Calu3 (cell line): ENCODE measurements at places on chromosomes 6 and 20. TPM values are rescaled to one million over a fixed set of nuclear protein-coding genes. Genes with fewer than 3 reads are reported as not detected.

GRCh38 chr6:43286980-43287716 lies 10.9 kb upstream of the SLC22A7 start:
- DNase-seq: no peak
- H3K27ac ChIP-seq: no peak overlapping the region
- no peaks in the 10 kb centered on the region for H3K4me1 ChIP-seq

Gene GRM1
- 0.12 TPM in 1 of 2 replicates, not detected in the other for total RNA-seq

Gene LYRM2
- 36.8 and 37.6 TPM in 2 replicates for total RNA-seq

GRCh38 chr20:61918548-61918947 lies 147.1 kb downstream of the TAF4 start:
- no peaks in the 10 kb centered on the region for H3K4me1 ChIP-seq
- no peak overlapping the region for H3K27ac ChIP-seq
- no peak overlapping the region for H3K4me3 ChIP-seq

DNA sequence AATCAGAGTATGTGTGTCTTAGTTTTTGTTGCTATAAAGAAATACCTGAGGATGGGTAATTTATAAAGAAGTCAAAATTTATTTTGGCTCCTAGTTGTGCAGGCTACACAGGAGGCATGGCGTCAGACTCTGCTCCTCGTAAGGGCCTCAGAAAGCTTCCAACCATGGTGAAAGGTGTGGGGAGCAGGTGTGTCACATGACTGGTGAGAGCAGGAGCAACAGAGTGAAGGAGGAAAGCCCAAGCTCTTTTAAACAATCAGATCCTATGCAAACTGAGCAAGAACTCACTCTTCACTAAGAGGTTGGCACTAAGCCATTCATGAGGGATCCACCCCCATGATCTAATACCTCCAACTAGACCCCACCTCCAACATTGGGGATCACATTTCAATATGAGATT lies 1524.3 kb downstream of the HACE1 start:
- no peak overlapping the region for H3K4me3 ChIP-seq
- H3K27me3 ChIP-seq: no peaks in the 10 kb centered on the region
- DNase-seq: no peak
- no peaks in the 10 kb centered on the region for H3K4me1 ChIP-seq

GRCh38 chr6:84583784-84584183 lies 180.6 kb downstream of the TBX18 start:
- no peaks in the 10 kb centered on the region for H3K36me3 ChIP-seq
- DNase-seq: no peak
- no peak overlapping the region for H3K4me3 ChIP-seq
- no peak overlapping the region for H3K27ac ChIP-seq

GRCh38 chr6:49479308-49479970 lies 16.3 kb downstream of the CENPQ start:
- DNase-seq: no peak
- no peak overlapping the region for H3K27ac ChIP-seq
- peaks cover 3% of the 10 kb centered on the region for H3K36me3 ChIP-seq

GRCh38 chr6:145763742-145764141 lies 28.4 kb upstream of the EPM2A start:
- no peak for DNase-seq
- no peaks in the 10 kb centered on the region for H3K36me3 ChIP-seq
- no peaks in the 10 kb centered on the region for H3K4me1 ChIP-seq
- no peak overlapping the region for H3K4me3 ChIP-seq

DNA sequence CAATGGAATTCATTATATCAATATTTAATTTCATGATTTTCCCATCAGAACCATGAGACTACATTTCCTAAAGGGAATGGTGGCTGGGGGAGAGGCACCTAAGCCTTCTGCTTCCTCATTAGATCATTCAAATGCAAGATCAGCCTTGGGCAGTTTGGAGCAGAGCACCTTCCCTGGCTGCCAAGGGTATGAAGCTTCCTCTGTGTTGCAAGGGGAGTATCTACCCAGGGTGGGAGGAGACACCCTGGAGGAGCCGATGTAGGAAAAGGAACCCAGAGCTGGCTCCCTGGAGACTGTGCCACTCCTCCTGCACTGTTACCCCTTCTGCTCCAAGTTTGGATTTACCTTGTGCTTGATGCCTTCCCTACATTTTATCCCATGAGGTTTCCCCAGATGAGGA lies 299.7 kb upstream of the PRDM1 start:
- no peak for DNase-seq
- no peaks in the 10 kb centered on the region for H3K27me3 ChIP-seq
- no peak overlapping the region for H3K27ac ChIP-seq
- no peaks in the 10 kb centered on the region for H3K36me3 ChIP-seq

GRCh38 chr6:1575210-1576041 lies 34.3 kb upstream of the FOXC1 start:
- H3K4me3 ChIP-seq: no peak overlapping the region
- no peaks in the 10 kb centered on the region for H3K4me1 ChIP-seq
- H3K27ac ChIP-seq: no peak overlapping the region
- no peaks in the 10 kb centered on the region for H3K36me3 ChIP-seq
- H3K27me3 ChIP-seq: peaks cover 40% of the 10 kb centered on the region

DNA sequence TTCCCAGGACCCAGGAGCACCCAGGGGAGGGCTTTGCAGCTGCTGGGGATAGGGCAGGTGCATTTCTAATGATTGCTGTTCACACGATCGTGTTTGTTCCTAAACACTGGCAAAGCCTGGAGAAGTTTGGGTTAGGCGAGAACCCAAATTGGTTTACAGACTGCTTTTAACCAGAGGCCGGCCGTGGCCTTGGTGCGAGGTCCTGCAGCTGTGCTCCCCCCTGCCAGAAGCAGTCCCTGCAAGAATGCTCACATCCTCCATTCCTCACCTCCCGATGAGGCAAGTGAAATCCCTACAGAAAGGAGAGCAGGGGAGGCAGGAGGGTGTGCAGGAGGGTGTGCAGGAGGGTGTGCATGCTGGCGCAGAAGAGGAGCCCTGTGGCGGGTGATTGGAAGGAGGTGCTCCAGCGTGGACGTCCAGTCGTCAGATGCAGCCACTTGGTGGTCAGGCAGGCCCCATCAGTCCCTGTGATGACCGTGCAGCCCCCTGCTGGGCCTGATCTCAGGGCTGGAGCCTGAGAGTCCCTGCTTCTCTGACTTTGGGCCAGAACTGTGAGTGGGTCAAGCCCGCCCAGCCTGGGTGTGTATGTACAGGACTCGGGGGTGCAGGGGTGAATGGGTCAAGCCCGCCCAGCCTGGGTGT lies 55.7 kb upstream of the FRMD1 start:
- H3K4me3 ChIP-seq: no peak overlapping the region
- no peak overlapping the region for H3K27ac ChIP-seq
- H3K36me3 ChIP-seq: no peaks in the 10 kb centered on the region
- peaks cover 84% of the 10 kb centered on the region for H3K27me3 ChIP-seq
- no peaks in the 10 kb centered on the region for H3K4me1 ChIP-seq

Gene MAK
- 0.27 and 0.35 TPM in 2 replicates for total RNA-seq

- H3K4me1 ChIP-seq: peaks cover 10% of the 10 kb centered on the region
- H3K27ac ChIP-seq: no peak overlapping the region
- DNase-seq: no peak
These were observed 41.7 kb downstream of the BCKDHB start for GRCh38 chr6:80148220-80148619.

DNA sequence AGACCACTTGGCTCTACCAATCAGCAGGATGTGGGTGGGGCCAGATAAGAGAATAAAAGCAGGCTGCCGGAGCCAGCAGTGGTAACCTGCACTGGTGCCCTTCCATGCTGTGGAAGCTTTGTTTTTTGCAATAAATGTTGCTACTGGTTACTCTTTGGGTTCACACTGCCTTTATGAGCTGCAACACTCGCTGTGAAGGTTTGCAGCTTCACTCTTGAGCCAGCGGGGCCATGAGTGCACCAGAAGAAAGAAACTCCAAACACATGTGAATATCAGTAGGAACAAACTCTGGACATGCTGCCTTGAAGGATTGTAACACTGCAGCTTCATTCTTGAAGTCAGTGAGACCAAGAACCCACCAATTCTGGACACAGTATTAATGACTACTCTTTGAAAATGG lies 89.9 kb upstream of the MBOAT1 start:
- DNase-seq: no peak
- H3K27me3 ChIP-seq: no peaks in the 10 kb centered on the region
- no peaks in the 10 kb centered on the region for H3K36me3 ChIP-seq
- H3K27ac ChIP-seq: no peak overlapping the region

DNA sequence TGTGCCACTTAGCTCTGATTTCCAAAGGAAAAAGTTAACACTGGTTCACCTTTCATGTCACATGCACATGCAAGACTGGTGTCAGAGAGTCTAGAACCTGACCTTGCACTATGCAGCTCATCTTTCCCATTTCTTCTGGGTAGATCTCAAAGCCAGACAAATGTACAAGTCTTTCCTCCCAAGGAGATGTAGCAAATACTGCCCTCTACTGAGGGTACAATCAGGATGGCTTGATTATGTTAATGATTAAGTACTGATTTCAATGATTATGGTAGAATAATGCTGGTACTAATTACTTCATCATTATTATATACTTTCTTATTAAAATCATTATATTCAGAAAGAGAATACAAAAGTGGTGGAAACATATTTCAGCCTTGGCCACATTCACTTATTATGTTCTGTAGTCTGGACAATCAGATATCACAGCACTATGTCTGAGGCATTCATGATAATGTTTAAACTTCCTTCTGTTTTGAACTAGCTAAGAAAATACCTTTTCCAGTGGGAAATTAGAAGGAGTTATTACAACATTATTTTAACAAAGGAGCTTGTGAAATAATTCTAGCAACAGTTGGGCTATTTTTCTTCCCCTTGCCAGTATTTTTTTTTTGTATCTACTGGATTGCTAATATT lies 68.5 kb upstream of the FOXO3 start:
- H3K27ac ChIP-seq: no peak overlapping the region
- H3K4me3 ChIP-seq: no peak overlapping the region
- no peaks in the 10 kb centered on the region for H3K4me1 ChIP-seq
- DNase-seq: peak; percentile 17
- no peaks in the 10 kb centered on the region for H3K27me3 ChIP-seq
- no peaks in the 10 kb centered on the region for H3K36me3 ChIP-seq

DNA sequence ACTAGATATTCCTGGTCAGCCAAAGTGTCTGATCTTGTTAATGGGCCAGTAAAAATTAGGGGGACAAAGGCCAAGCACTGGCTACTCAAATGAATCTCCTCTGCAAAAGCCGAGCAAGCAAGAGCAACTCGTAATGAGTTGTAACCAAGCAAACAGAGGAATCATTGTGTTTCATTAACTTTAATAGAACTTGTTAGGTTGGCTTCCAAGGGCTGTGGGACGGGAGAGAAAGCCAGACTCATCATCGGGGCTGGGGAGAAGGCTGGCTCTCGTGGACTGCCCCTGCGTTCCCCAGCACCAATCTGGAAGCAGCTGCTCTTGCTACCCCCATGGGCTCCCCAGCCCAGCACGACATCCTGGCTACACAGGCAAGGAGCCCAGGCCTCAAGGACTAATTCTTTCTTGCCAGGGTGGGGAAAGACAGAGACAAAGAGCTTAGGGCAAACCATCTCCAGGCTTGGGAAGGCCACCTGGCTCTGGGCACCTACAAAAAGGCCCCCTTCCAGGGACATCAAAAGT lies 10.5 kb upstream of the SCUBE3 start:
- H3K27me3 ChIP-seq: peaks cover 40% of the 10 kb centered on the region
- H3K4me1 ChIP-seq: peaks cover 17% of the 10 kb centered on the region
- H3K27ac ChIP-seq: no peak overlapping the region
- no peaks in the 10 kb centered on the region for H3K36me3 ChIP-seq
- no peak overlapping the region for H3K4me3 ChIP-seq

Gene SYCP2
- total RNA-seq: 56.0 and 58.1 TPM in 2 replicates

DNA sequence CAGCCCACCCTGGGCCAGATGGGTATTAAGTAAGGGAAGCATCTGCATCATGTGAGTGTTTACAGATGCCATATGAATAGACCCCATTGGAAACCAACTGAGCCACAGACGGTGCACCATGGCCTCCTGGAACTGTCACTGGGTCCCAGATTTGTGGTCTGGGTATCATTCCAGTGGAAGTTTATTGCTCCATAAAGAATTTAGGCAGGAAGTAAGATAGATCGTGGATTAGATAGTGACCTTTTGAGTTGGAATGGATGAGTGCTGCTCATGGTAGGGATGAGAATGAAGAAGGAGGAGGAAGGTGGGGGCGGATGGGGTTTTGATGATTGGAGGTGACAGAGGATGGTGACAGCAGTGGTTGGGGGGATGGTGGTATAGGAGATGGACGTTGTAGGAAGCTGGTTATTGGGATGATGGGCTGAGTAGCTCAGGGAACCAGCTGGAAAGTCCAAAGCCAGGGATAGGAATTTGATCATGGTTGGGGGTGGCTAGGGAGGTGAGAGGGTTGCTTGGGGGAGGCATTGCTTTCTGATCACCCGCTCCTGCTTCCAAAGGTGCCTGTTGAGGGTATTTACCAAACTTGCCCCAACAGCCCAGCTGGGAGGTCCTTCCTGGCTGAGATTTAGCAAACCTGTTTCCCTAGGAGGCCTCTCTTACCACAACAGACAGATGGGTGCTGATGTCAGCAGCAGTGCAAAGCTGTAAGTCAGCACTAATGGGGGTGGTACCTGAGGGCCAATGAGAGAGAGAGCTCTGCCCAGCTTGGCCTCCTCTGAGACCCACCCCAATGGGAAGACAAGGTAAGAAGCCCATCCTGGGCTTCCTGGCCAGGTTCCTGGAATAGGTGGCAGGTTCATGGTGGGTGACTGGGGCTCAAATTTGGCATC lies 78.0 kb downstream of the VEGFA start:
- no peak overlapping the region for H3K27ac ChIP-seq
- peaks cover 40% of the 10 kb centered on the region for H3K4me1 ChIP-seq
- H3K27me3 ChIP-seq: no peaks in the 10 kb centered on the region

Gene MRAP2
- total RNA-seq: 0.22 and 0.38 TPM in 2 replicates

Gene MPC1
- 41.5 and 48.9 TPM in 2 replicates for total RNA-seq

Gene THBD
- total RNA-seq: not detected in 2 replicates

DNA sequence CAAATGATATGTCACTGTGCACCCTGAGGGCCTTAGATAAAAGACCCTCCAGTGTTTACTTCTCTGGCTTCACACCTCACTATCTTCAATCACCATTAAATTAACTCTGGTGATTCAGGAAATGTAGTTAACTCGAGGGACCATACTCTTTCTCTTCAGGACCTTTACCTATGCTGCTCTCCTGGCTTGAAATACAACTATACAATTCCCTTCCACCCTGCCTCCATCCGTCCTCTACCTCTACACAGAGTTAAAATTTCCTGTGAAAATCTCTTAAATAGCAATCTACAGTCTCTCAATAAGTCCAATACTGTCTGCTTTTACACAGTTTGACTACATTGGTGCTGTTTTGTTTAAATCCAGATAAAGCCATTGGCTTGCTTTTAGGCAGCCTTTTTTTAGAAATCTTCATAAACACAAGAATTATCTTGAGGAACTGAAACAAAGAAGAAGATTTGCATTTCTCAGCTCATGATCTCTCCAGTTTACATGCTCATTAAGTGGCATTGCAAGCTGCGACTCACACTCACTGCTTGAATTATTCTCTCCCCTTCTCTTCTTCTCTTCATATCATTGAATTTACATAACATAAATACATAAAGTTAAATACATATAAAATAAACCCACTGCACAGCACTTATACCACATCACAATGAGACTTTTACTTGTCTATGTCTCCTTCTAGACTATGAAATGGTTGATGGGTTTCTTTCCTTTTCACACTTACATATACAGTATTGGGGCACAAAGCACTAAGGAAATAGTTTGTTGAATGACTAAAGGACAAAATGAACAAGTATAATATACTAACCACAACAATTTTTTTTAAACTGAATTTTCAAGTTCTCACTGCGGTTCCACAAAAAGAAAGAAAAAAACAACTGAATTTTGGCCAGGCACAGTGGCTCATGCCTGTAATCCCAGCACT lies 239.0 kb upstream of the KCNQ5 start:
- no peak for DNase-seq
- no peaks in the 10 kb centered on the region for H3K36me3 ChIP-seq
- H3K4me3 ChIP-seq: no peak overlapping the region
- no peak overlapping the region for H3K27ac ChIP-seq
- no peaks in the 10 kb centered on the region for H3K27me3 ChIP-seq
